ENCODE measurements at places on chromosomes 12 and 14.
A peak's percentile ranks its signal among the peaks of the same experiment; 100 is the strongest.

GRCh38 chr14:102323102-102323501 is 3.6 kb downstream of the ZNF839 start:
- DNase-seq: peak; percentile 75

DNA sequence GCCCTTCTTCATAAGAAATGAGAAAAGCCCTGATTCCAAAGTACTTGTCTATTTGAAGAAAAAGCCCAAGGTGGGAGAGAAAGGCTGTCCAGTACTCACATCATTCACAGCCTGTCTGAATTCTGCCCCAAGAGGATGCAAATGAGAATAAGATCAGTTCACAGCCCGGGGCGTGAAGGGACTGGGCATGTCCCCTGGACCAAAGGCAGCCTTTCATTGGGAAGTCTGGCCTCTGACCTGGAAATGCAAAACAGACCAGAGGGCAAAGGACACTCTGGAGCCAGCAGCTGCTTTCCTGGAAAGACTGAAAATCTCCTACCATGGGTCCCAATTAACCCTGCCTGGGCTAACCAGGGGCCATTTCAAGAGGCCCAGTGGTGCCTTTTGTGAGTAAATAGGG is 191.2 kb upstream of the PELI2 start:
- no peak for DNase-seq

DNA sequence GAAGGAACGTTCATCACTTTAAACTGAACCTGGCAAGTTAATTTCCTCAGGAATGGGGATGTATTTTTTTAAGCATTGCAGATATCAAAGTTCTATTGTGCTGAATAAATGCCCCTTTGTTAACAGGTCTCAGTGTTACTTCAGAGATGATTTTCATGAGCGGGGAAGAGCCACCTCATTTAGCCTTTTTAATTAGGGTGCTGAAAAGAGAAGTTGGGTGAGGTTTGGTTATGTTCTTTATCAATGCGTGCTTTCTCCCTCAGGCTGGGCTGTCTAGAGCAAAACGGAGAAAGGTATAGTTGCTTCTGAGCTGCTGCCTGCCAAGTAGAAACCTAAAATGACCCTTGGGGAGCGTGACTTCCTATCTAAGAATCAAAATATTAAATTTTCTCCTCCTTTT is 8.0 kb upstream of the HIP1R start:
- DNase-seq: no peak

DNA sequence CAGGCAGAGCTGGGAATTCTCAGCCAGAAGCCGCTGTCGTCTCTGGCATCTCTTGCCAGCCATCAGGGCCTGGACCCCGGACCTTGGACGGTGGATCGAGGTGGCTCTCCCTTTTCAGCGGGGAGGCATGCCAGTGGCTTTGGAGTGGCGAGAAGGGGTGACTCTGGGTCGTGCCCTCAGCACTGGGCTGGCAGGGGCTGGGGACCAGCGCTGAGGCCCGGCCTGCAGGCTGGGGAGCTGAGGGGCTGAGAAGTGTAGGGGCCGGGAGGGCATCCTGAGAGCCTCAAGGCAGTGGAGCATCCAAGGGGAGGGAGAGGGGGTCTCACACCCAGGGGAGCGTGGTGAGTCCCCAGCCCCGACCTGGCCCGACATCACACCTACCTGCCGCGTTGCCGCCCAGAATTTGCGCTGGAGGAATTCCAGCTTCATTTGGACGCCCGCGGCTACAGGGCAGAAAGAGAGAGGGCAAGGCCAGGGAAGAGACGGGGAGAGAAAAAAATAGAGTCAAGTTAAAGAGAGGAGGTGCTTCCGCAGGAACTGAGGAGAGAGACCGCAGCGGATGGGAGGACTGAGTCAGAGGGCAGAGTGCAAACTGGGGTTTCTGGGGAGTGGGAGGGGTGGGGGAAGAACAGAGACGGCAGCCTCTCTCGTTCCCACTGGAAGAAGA is 9.0 kb upstream of the LRTM2 start:
- DNase-seq: no peak
